Cardiac septum (tissue), 1 donor: ENCODE measurements at places on chromosomes 6 and 20. TPM values are rescaled to one million over a fixed set of nuclear protein-coding genes. Genes with fewer than 3 reads are reported as not detected.

LAMP5 gene
- total RNA-seq, result 0.22 TPM

DNAAF9 gene
- 29.1 TPM for total RNA-seq

GRCh38 chr6:170290296-170291128 is at the start of gene DLL1:
Gene DLL1 (minus strand): TSS chr6:170291078. CDS start chr6:170290139, 939 bp downstream.
- peak; percentile 78 for DNase-seq

- no peak for DNase-seq
Observed at GRCh38 chr6:154736618-154737259, 3.5 kb downstream of the SCAF8 start.

DNA sequence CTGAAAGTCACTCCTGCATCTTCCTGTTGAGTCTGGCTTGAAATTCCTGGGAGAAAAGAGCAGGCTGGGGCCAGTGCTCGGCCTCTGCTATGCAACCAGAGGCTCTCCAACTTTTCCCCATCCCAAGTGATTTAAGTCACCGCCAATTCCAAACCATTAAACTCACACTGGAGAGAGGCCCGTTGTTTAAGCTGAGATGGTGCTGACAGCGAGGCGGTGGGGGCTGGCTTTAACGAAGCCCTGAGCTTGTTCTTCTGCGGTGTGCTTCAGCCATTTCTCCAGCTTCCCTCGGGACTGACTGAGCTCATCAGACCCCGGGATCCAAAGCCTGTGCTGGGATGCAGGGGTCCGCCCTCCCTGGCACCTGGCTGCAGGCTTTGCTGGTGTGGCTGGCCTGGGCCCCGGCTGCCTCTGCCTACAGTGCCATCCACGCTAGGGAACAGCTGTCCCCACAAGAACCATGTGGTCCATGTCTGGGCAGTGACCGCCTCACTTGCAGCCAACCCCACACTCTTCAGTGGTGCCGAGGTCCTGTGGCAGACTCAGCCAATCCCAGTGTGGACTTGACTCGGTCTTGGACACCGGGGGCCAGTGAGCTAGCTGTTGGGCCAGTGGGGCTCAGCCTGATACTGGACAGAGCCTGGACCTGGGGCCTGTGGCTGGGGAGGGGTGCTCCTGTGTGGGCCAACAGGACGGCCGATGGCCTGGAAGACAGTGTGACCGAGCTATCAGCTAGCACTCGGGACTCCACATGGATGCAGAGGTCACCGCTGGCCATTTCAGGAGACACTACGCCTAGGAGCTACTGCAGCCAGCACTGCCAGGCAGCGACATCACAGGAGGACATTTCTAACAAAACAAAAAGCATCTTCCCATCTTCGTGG is 21.2 kb downstream of the RAMACL start:
- DNase-seq, result no peak

DNA sequence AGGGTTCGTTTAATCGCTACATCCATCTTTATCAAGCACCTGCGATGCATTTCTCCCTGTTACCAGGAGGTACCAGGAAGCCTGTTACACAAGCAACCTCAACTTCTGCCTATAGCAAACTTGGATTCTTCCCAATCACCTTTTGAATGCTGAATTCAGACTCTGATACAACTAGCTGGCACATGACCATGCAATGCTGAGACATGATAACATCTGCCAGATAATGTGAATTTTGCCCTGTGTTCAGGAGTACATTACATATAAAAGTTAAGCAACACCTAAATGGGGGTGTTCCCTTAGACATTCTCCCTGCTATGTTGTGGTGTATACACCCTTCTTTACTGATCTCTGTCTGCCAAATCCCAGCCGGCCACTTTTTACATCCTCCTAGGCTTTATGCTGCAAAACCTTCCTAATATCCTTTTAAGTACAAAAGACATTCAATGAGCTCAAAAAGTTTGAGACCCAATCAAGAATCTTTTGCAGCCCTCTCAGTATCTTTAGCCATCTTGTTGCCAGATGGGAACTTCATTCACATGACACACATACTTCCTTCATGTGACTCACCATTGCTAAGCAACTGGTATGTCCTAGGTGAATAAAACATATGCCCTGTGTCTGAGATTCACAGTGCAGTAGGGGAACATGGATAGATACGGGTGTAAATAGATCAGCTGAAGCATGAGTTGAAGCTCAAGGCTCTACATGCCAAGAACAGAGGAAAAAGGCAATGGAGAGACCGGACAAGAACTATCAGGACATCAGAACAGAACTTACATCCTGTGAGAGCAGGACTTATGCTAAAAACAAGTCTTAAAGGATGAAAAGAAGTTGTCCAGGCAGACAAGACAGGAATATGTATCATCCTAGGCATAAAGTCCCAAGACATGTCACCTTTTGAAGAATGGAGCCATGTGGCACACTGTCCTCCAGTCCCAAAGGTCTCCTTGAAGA is 84.3 kb downstream of the ZHX3 start:
- no peak for DNase-seq

- DNase-seq, result no peak
Observed at GRCh38 chr6:11711003-11711983, 67.3 kb downstream of the ADTRP start.

DNA sequence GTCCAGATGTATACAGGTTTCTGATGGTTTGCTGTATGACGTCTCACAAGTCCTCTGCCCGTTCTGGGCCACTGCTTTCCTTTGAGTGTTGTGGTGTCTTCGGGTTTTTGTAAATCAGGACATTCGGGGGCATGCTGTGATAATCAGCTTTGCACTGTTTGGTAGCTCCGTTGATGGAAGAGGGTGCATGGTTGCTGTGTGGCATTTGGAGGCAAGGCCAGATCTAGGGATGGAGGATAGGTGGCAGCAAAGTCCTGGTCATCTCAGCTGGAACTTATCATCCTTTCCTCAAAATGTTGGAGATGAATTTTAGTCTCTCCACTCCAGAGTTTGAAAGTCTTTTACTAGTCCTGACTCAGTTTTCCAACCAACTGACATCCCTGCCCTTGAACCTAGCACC is 91.0 kb downstream of the SCP2D1 start:
- DNase-seq, result no peak

DNA sequence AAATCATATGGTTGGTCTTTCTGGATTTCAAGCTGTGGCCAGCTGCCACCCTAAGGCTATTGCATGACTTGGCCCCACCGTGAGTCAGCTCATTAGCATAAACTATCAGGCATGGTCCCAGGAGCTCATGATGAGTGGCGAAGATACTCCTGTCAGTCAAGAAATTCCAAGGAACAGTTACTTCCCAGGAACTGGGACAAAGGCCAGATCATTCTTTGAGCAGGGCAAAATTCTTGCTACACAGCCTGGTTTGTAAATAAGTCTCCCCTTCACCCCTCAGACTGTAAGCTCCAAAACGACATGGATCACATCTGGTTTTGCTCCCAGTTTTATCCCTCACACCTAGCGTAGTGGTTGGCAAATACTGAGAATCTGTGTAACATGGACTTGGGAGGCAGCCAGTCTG is 33.0 kb upstream of the KIAA1586 start:
- DNase-seq, result no peak

GRCh38 chr20:39941245-39941644 is 747.8 kb downstream of the MAFB start:
- no peak for DNase-seq

GRCh38 chr6:13419422-13420195 is 67.8 kb downstream of the GFOD1 start:
- no peak for DNase-seq

GRCh38 chr20:43665466-43666176 is 1.3 kb upstream of the MYBL2 start:
- no peak for DNase-seq

- no peak for DNase-seq
Observed at GRCh38 chr6:36033935-36034334, 6.3 kb downstream of the MAPK14 start.

DNA sequence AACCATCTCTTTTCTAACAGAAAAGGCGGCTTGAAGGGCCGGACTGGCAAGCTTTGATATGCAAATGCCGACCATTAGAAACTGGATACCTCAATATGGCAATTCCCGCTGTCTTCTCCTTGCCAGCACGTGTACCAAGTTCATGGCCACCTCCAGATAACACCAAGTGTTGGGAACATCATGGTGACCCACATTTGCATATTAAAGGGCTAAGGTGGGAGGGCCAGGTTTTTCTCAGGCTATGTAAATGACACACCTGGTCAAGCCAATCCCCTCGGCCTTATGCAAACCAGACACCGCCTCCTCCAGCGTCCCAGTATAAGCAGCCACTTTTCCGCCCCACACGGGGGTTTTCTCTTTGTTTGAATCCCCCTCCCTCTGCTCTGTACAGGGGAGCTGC is 110.7 kb downstream of the DACT2 start:
- no peak for DNase-seq

DNA sequence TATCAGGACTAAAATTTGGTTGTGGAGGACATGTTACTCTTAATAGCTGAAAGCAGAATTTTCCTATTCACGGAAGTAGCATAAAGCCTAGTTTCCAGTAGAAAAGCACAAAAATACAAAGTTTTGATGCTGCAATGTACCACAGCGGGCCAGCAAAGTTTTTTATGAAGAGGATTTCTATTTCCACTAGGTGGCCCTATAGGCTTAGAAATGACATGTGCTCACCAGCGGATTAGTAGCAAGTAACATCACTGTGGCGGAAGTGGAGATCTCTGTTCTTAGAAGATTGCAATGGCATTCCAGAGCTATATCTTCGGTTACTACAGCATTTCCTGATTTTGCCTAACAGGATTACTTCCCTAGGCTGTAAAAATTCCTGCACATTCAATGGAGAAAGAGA is 1219.0 kb upstream of the EYS start:
- DNase-seq, result no peak

DNA sequence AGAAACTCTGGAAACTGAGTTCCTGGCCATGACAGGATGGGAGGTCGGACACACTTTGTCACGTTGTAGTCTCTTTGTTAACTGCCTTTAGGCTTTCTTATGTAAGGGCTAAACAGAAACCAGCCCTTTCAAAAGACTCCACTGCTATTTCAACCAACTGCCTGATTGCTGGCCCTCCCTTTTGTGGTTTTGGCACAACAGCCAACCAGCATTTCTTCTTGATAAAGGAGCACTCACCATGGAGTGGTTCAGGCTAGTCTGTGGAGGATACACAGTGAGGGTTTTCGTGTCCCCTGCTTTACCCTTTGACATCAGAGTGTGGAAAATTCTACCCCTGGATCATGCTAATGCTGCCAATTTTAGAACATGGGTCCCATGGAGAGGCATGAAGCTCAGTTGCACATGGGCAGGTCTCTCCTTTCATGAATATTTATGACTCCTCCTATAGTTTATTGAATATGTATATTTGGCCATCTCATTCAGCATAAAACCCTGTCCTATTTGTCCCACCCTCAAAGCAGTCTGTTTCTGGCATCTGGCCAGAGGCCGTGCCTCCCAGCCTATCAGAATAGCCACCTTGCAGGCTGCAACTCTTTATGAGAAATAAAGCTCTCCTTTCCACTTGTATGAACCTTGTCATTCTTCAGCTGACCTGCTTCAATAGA is 148.3 kb downstream of the HS3ST5 start:
- no peak for DNase-seq
